ENCODE measurements at places on chromosomes 2 and 18. TPM values are rescaled to one million over a fixed set of nuclear protein-coding genes. Genes with fewer than 3 reads are reported as not detected.

- H3K27me3 ChIP-seq = no peaks in the 10 kb centered on the region
- no peak overlapping the region for H3K4me3 ChIP-seq
- H3K27ac ChIP-seq = no peak overlapping the region
- no peaks in the 10 kb centered on the region for H3K4me1 ChIP-seq
- no peaks in the 10 kb centered on the region for H3K36me3 ChIP-seq
Observed at GRCh38 chr18:42640160-42640559, 475.3 kb downstream of the RIT2 start.

DNA sequence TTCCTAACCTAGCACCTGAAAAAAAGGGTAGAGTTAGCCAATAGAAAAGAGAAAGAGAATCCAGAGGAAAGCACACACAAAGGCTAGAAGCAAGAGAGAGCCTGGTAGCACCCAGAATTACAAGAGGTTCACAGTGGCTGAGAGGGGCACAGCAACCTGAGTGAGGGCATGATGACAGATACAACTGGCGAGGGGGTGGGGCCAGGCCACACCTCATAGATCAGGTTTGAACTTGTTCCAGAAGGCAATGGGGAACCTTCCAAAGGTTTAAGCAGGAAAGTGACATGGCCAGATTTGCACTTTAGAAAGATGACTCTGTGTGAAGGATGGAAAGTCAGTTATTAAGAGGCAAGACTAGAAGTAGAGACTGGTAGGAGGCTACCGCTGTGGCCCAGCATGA, 148.0 kb downstream of the TTC32 start:
- H3K4me3 ChIP-seq = no peak overlapping the region
- no peak overlapping the region for H3K27ac ChIP-seq
- H3K4me1 ChIP-seq = no peaks in the 10 kb centered on the region
- no peaks in the 10 kb centered on the region for H3K36me3 ChIP-seq

- H3K27me3 ChIP-seq = peaks cover 27% of the 10 kb centered on the region
- H3K36me3 ChIP-seq = no peaks in the 10 kb centered on the region
- H3K4me1 ChIP-seq = no peaks in the 10 kb centered on the region
- DNase-seq = no peak
- no peak overlapping the region for H3K4me3 ChIP-seq
Observed at GRCh38 chr2:130332271-130333073, 10.2 kb upstream of the IMP4 start.

GRCh38 chr2:237177052-237177451, 91.4 kb downstream of the COPS8 start:
- H3K4me1 ChIP-seq = no peaks in the 10 kb centered on the region
- no peaks in the 10 kb centered on the region for H3K36me3 ChIP-seq
- no peaks in the 10 kb centered on the region for H3K27me3 ChIP-seq
- DNase-seq = no peak

DNA sequence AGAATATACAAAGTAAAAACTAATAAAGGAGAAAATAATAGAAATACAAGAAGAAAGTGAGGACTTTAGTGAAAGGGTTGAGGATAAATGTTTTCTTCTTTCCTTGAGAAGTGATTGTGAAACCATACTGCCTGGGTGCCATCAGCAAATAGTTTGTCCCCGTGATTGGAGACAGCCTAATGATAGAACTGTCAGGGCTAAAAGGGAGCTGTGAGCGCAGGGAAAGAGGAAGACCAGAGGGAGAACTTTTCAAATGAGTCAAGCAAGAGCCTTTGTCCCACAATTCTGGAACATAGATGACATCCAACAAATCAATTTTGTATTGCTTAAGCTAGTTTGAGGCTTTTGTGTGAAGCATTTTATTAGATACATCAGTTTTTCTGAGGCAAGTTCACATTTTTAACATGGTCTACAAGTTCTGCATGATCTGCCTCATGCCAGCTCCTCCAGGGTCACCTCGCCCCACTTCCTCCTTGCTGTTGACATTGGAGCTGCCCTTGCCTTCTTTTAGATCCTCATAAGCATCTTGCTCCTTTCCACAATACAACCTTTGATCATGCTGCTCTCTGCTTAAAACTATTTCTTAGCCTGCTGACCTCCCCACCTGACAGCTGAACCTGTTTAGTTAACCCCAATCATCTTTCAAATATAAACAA, 213.4 kb upstream of the REG3G start:
- no peaks in the 10 kb centered on the region for H3K27me3 ChIP-seq
- H3K4me1 ChIP-seq = no peaks in the 10 kb centered on the region
- no peak overlapping the region for H3K4me3 ChIP-seq
- H3K36me3 ChIP-seq = no peaks in the 10 kb centered on the region

DNA sequence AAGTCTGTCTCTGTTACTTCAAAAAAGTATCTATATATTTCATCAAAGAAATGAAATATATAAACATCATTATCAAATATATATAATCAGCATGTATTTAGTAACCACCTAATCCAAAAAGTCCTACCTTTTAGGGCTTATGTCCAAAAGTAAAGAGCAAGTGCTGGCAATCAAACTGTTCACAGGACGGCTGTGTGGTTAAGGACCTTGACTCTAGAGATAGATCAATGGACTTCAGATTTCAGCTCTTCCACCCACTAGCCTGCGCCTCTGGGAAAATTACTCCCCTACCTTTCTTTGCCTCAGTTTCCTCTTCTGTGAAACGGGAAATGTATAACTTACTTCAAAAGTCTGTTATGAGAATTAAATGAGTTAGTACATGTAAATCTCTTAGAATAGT, 29.4 kb downstream of the SATB2 start:
- no peaks in the 10 kb centered on the region for H3K27me3 ChIP-seq
- H3K36me3 ChIP-seq = no peaks in the 10 kb centered on the region
- no peak overlapping the region for H3K4me3 ChIP-seq
- H3K4me1 ChIP-seq = no peaks in the 10 kb centered on the region
- DNase-seq = no peak

DNA sequence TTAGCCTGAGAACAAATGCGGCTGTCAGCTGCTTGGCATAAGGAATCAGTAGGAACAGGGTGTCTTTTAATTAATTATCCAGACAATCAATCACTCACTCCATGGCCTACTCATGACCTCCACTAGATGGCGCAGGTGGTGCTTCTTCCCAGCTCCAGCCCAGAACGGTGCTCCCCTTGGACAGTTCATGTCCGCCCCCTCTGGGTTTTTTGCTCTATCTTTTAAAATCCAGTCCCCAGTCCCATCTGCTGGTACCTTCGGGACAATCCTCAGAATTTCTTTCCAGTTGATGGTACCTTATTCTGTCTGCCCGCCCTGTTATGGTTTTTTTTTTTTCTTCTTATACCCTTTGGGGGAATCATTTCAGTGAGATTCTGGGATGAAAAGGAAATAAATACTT, 99.8 kb downstream of the CACNB4 start:
- H3K27ac ChIP-seq = no peak overlapping the region
- no peaks in the 10 kb centered on the region for H3K36me3 ChIP-seq
- H3K4me3 ChIP-seq = no peak overlapping the region
- no peaks in the 10 kb centered on the region for H3K4me1 ChIP-seq
- no peak for DNase-seq

GRCh38 chr2:102046135-102046986, 54.6 kb downstream of the IL1R2 start:
- H3K27me3 ChIP-seq = no peaks in the 10 kb centered on the region
- H3K36me3 ChIP-seq = no peaks in the 10 kb centered on the region
- H3K4me1 ChIP-seq = peaks cover 15% of the 10 kb centered on the region

DNA sequence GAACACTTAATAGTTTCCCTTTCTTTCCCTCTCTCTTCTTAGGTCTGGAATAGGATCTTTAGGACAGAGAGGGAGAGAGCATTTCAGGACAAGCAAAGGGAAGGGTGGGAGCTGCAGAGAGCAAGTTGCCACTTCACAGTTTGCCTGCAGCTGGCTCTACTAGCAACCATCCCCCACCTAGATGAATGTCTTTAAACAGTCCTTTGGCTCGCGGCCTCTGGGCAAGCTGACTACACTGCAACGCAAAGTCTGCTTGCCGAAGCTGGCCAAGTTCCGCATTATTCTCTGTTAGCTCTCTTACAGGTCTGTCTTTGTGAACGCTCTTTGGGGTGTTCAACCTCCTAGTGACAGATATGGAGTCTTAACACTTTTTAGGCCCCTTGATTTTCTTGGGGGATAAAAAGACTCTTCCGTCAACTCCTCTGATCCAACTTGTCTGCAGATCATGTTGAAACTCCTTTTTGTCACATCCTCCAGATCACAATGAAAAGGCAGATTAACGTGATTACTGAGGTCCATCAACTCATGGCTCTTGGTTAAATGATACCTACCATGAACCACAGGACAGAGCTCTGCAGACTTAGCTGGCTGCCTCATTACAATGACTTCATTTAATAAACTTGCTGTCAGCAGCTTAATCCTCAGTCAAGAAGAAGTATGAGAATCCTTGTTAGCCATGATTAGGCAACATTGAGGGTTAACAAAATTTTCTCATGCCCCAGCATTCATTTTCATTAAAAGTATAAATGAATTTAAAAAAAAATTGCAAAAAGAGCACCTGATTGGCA, 74.6 kb downstream of the SLC4A3 start:
- no peak for DNase-seq
- H3K36me3 ChIP-seq = no peaks in the 10 kb centered on the region
- no peaks in the 10 kb centered on the region for H3K27me3 ChIP-seq
- peak overlapping the region; percentile 61 for H3K27ac ChIP-seq
- peaks cover 54% of the 10 kb centered on the region for H3K4me1 ChIP-seq

- H3K4me1 ChIP-seq = peaks cover 63% of the 10 kb centered on the region
- peak overlapping the region; percentile 82 for H3K27ac ChIP-seq
- H3K36me3 ChIP-seq = no peaks in the 10 kb centered on the region
- DNase-seq = no peak
- no peak overlapping the region for H3K4me3 ChIP-seq
- H3K27me3 ChIP-seq = no peaks in the 10 kb centered on the region
Observed at GRCh38 chr2:197308585-197308984, 2.0 kb downstream of the ANKRD44 start.

DNA sequence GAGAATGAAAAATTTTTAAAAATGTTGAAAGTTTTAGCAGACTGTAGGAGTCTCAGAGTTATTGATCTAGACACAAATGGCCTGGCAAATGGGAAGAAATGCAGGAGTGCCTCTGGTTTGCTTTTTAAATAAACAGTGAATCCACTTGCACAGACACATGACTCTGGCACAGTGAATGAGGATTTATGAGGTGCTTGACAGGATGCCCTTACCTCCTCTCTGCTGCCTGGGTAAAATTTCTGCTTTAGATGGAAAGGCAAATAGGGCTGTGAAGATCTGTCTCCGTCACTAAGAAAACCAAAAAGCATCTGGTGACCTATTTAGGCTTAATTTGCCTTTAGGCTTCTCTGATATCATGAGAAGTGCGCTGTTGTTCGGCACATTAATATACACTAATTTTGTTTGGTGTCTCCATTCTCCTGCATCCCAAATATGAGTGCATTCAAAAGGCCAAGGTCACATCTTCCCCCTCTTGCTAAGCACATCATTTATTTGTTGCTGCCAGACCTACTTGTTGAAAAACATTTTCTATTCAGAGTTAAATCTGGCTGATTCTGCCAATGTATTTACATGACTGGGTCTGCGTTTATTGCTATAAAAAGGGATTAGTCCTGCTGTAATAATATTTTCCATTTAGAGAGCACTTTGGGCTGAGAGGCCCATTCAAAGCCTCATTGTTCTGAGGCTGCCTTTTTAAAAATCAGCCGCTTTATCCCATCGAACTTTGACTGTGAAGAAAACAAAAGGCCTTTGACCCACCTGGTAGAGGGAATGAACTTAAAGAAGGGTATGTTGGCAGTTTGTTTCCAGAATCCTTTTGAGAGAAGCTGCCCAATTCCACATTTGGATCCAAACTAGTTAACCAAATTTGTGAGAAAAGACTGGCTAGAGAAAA, 94.9 kb downstream of the RNF152 start:
- no peaks in the 10 kb centered on the region for H3K27me3 ChIP-seq
- no peaks in the 10 kb centered on the region for H3K36me3 ChIP-seq
- no peak overlapping the region for H3K4me3 ChIP-seq
- no peak for DNase-seq
- H3K27ac ChIP-seq = no peak overlapping the region
- no peaks in the 10 kb centered on the region for H3K4me1 ChIP-seq

- no peaks in the 10 kb centered on the region for H3K27me3 ChIP-seq
- H3K36me3 ChIP-seq = no peaks in the 10 kb centered on the region
- no peak for DNase-seq
- no peak overlapping the region for H3K4me3 ChIP-seq
Observed at GRCh38 chr2:3600256-3600855, 5.4 kb downstream of the COLEC11 start.

- peaks cover 3% of the 10 kb centered on the region for H3K4me1 ChIP-seq
- H3K36me3 ChIP-seq = no peaks in the 10 kb centered on the region
- DNase-seq = no peak
- H3K27ac ChIP-seq = no peak overlapping the region
- no peaks in the 10 kb centered on the region for H3K27me3 ChIP-seq
Observed at GRCh38 chr2:23420840-23421476, 36.0 kb downstream of the KLHL29 start.

DNA sequence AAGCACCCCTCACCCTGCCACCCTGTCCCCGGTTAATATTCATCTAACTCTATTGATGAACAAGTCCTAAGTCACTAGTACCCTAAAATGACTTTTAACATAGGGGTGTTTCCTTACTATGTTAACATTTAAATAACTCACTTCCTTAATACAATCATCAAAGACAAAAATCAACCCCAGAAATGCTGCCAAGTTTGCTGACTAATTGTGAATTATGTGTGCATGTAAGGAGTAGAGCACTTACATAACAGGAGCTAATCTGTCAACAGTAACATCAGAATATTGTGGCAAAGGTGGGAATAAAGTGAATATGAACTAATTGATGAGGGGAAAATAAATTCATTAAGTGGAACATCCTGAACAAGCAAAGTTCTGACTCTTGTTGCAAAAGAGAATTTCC, 81.4 kb upstream of the ERBB4 start:
- H3K36me3 ChIP-seq = no peaks in the 10 kb centered on the region
- H3K27ac ChIP-seq = no peak overlapping the region
- H3K4me1 ChIP-seq = peaks cover 23% of the 10 kb centered on the region
- no peak for DNase-seq
- H3K4me3 ChIP-seq = no peak overlapping the region

GRCh38 chr2:10237392-10238321, 65.0 kb upstream of the HPCAL1 start:
- H3K4me1 ChIP-seq = no peaks in the 10 kb centered on the region
- no peak overlapping the region for H3K4me3 ChIP-seq
- H3K36me3 ChIP-seq = no peaks in the 10 kb centered on the region
- no peak overlapping the region for H3K27ac ChIP-seq

- no peak for DNase-seq
- no peaks in the 10 kb centered on the region for H3K27me3 ChIP-seq
- peak overlapping the region; percentile 100 for H3K27ac ChIP-seq
- peaks cover 72% of the 10 kb centered on the region for H3K4me1 ChIP-seq
- H3K36me3 ChIP-seq = peaks cover 29% of the 10 kb centered on the region
Observed at GRCh38 chr2:43220229-43220751, 6.1 kb downstream of the ZFP36L2 start.

The STPG4 gene
- total RNA-seq = not detected

The TIMM21 gene
- total RNA-seq = 53.6 TPM

The ACKR3 gene
- 5.9 TPM for total RNA-seq

The TGFA gene
- total RNA-seq = 75.8 TPM

The LIMS4 gene
- total RNA-seq = 0.21 TPM

The SP5 gene
- total RNA-seq = 2.3 TPM

The MC2R gene
- total RNA-seq = not detected

The DGUOK gene
- total RNA-seq = 53.4 TPM

The DPYSL5 gene
- total RNA-seq = not detected

The KIF1A gene
- not detected for total RNA-seq

The RAMP1 gene
- 5.3 TPM for total RNA-seq
